ENCODE measurements at places on chromosomes 1 and 21. TPM values are rescaled to one million over a fixed set of nuclear protein-coding genes. Genes with fewer than 3 reads are reported as not detected.
A peak's percentile ranks its signal among the peaks of the same experiment; 100 is the strongest.

ALG14 gene
- 2.4 TPM for total RNA-seq

- H3K27me3 ChIP-seq: no peaks in the 10 kb centered on the region
- peaks cover 6% of the 10 kb centered on the region for H3K36me3 ChIP-seq
- no peak for DNase-seq
- peak overlapping the region; percentile 0 for H3K4me3 ChIP-seq
- H3K27ac ChIP-seq: no peak overlapping the region
These were observed 3.1 kb downstream of the IBA57 start for GRCh38 chr1:228168563-228169270.

DNA sequence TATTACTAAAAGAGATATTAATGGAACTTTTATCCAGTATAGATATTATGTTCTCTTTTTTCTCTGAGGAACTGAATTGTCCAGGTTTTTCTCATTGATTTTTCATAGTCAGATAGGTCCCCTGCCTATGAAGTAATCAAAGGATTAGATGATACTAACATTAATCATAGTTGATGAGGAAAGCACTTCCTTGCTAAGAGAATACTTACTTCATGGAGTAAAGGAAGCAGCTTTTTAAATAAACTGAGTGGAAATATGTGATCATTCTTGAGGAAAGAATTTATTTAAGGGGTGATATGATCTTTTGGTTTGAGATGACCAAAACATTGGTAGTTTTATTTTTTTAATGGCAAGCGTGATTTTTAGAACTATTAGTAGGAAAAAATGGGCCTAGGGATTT is 58.9 kb downstream of the SWT1 start:
- H3K4me1 ChIP-seq: no peaks in the 10 kb centered on the region
- no peak overlapping the region for H3K4me3 ChIP-seq
- no peak overlapping the region for H3K27ac ChIP-seq
- DNase-seq: no peak
- no peaks in the 10 kb centered on the region for H3K27me3 ChIP-seq

- H3K4me1 ChIP-seq: peaks cover 18% of the 10 kb centered on the region
- H3K27me3 ChIP-seq: peaks cover 18% of the 10 kb centered on the region
- H3K36me3 ChIP-seq: no peaks in the 10 kb centered on the region
- no peak for DNase-seq
- no peak overlapping the region for H3K27ac ChIP-seq
These were observed 7.3 kb upstream of the HPCAL4 start for GRCh38 chr1:39698568-39698967.

DNA sequence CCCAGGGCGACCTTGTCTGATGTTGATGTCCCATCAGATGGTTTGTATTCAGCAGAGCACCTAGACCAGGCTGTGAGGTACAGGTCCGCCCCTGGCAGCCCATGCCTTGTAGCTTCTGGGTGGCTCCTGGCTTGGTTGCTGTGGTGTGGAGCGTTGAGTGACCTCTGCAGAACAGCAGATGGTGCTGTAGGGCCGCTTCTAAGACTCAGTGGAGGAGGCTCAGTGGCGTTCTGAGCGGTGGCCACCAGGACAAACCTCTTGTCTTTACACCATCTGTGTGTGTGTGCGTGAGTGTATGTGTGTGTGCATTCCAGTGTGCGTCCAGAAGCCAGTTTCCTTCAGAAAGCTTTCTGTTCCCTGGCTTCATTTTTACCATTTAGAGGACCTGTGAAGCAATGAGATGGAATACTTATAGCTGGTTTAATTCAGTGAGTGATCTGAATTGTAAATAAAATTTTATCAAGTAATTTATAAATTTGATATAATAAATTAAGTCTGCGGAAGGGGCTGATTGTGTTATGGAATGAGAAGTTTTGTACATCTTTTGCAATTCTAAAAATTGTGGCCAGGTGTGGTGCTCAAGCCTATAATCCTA is 66.1 kb downstream of the ADARB1 start:
- peak; percentile 50 for DNase-seq
- peaks cover 5% of the 10 kb centered on the region for H3K4me1 ChIP-seq
- peaks cover 2% of the 10 kb centered on the region for H3K36me3 ChIP-seq
- H3K27me3 ChIP-seq: no peaks in the 10 kb centered on the region

- H3K36me3 ChIP-seq: no peaks in the 10 kb centered on the region
- no peak overlapping the region for H3K4me3 ChIP-seq
- no peak overlapping the region for H3K27ac ChIP-seq
- no peak for DNase-seq
- H3K4me1 ChIP-seq: no peaks in the 10 kb centered on the region
- H3K27me3 ChIP-seq: peaks cover 10% of the 10 kb centered on the region
These were observed 6.7 kb downstream of the SYCP1 start for GRCh38 chr1:114861384-114861783.

DNA sequence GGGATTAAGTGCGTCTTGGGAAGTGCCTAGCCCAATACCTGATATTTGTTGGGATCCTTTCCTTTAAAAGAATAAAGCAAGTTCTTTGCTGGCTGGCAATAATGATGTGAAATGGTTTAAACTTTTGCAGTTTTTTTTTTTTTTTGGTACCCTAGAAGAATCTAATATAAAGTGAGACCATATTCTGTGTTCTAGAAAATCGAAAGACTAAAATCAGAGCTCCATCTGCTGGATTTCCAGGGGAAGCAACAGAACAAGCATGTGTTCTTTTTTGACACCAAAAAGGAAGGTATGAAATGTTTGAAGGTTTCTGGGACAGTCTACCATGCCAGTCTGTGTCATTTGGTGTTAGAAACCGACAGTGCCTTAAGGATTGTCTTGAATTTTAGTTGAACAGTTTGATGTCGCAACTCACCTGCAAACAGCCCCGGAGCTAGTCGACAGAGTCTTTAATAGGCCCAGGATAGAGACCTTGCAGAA is 6.4 kb downstream of the UTP11 start:
- H3K4me3 ChIP-seq: no peak overlapping the region
- peak overlapping the region; percentile 40 for H3K27ac ChIP-seq
- H3K36me3 ChIP-seq: peaks cover 40% of the 10 kb centered on the region
- DNase-seq: no peak
- H3K4me1 ChIP-seq: peaks cover 16% of the 10 kb centered on the region

DNA sequence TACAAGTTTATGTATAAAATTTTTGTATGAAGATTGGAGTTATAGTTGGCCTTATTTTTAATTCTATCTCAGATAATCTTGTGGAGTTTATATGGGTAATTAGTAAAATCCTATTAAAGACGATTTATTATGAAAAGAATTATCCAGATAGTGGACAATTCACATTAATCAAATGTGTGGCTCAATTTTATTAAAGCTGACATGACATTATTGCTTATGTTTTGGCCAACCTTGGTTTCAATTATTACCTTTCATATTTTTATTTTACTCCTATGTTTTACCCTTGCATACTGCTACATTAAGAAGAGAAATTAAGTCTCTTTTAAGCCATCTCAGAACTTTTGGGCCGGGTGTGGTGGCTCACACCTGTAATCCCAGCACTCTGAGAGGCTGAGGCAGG is 110.0 kb downstream of the ITSN1 start:
- H3K4me3 ChIP-seq: no peak overlapping the region
- DNase-seq: no peak
- no peaks in the 10 kb centered on the region for H3K36me3 ChIP-seq
- peaks cover 3% of the 10 kb centered on the region for H3K27me3 ChIP-seq
- H3K27ac ChIP-seq: no peak overlapping the region
- H3K4me1 ChIP-seq: no peaks in the 10 kb centered on the region

OR2T34 gene
- total RNA-seq: not detected

DNA sequence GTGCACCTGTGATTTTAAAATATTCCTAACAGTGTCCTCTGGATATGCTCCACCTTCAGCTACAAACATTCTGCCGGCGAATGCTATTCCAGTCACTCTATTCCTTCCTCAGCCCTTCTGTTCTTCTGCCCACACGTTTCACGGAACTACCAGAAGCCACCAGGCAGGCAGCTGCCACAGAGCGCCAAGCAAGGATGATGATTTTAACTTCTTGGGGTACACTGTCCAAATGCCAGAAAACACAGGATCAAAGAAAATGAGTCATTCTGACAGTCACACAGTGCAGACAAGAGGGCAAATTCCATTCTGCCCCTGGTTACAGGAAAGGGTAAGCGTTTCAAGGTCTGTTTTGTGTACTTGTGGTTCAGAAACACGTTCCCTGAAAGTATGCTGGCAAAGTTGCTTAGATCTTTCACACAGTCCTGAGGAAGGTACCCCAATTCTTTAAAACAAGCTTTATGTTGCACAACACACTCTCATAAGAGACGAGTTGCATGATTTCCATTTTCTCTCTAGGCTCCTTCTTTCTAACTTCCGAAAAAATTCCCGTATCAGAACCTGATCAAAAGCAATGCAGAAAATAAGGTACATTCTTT is 508.3 kb upstream of the PKN2 start:
- no peaks in the 10 kb centered on the region for H3K36me3 ChIP-seq
- peaks cover 2% of the 10 kb centered on the region for H3K27me3 ChIP-seq
- DNase-seq: no peak

GRCh38 chr1:78620666-78621065 is 418 bp downstream of the IFI44L start:
- no peak for DNase-seq
- H3K4me3 ChIP-seq: peak overlapping the region; percentile 84
- H3K27me3 ChIP-seq: peaks cover 1% of the 10 kb centered on the region

- H3K27ac ChIP-seq: no peak overlapping the region
- no peak for DNase-seq
- no peak overlapping the region for H3K4me3 ChIP-seq
These were observed 16.7 kb downstream of the CNR2 start for GRCh38 chr1:23896491-23896890.

BCAR3 gene
- 0.29 TPM for total RNA-seq

GRCh38 chr1:200305806-200306205 is 104.0 kb downstream of the ZNF281 start:
- H3K27ac ChIP-seq: no peak overlapping the region
- no peaks in the 10 kb centered on the region for H3K36me3 ChIP-seq
- H3K4me1 ChIP-seq: peaks cover 26% of the 10 kb centered on the region
- no peak overlapping the region for H3K4me3 ChIP-seq
- DNase-seq: no peak

- no peak overlapping the region for H3K4me3 ChIP-seq
- no peak overlapping the region for H3K27ac ChIP-seq
- no peaks in the 10 kb centered on the region for H3K36me3 ChIP-seq
- H3K4me1 ChIP-seq: peaks cover 6% of the 10 kb centered on the region
These were observed 28.2 kb upstream of the LGALS8 start for GRCh38 chr1:236495467-236496112.

DNA sequence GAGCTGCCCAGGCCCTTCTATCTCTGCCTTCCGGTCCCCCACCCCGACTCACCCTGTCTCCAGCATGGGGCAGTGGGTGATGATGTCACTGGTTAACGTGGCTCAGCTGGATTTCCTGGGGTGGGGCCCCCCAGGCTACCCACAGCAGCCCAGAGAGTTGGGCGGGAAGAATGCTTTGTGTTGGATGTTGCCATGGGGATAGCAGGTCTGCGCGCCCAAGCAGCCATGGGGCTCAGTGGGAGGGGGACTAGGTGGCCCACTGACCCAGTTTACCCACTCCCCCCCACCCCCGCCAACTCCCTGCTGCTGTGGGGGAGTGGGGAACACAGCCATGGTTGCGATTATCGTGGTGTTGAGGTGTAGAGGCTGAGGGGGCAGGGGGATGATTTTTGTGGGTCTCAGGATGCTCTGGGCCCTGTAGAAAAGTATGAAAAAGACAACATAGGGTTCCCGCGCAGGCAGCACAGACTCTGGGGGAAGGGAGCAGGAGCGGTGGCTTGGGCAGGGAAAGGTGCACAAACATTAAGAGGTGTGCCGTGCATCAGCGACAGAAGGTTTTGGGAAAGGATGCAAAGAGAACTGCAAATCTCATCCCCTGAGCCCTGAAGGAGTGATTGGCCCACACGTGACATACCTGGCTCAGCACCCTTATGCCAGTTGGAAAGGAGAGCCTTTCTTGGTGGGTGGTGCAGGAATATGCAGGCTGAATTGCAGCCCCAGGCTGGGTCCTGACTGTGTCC is 8.5 kb downstream of the CELSR2 start:
- no peaks in the 10 kb centered on the region for H3K36me3 ChIP-seq
- H3K4me3 ChIP-seq: no peak overlapping the region
- DNase-seq: no peak
- H3K4me1 ChIP-seq: no peaks in the 10 kb centered on the region

DNA sequence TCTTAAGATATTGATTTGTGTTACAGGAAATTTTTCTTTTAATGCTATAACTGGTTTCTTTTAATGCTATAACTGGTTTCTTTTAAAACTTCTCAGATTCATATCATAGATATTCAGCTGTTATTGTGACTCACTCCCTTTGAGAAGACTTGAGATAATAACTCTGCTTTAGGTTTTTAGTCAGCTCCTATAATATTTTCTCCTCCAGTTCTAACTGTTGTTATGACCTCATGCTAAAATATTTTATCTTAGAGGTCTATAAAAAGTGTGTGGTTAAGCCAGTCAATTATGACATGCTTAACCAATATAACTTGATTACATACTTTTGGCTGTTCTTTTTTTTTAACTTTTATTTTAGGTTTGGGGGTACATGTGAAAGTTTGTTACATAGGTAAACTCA is 280.2 kb downstream of the PTGER3 start:
- H3K36me3 ChIP-seq: no peaks in the 10 kb centered on the region
- H3K4me1 ChIP-seq: no peaks in the 10 kb centered on the region
- no peaks in the 10 kb centered on the region for H3K27me3 ChIP-seq
- no peak overlapping the region for H3K27ac ChIP-seq
- H3K4me3 ChIP-seq: no peak overlapping the region

- H3K27me3 ChIP-seq: peaks cover 7% of the 10 kb centered on the region
- no peaks in the 10 kb centered on the region for H3K4me1 ChIP-seq
- H3K27ac ChIP-seq: no peak overlapping the region
- no peak for DNase-seq
These were observed 131.5 kb upstream of the HNRNPU start for GRCh38 chr1:244995602-244996400.

GRCh38 chr1:154460695-154461260 is 41.2 kb upstream of the TDRD10 start:
- no peak for DNase-seq
- peaks cover 41% of the 10 kb centered on the region for H3K4me1 ChIP-seq
- H3K4me3 ChIP-seq: no peak overlapping the region
- peaks cover 8% of the 10 kb centered on the region for H3K36me3 ChIP-seq
- peaks cover 5% of the 10 kb centered on the region for H3K27me3 ChIP-seq

OR6K3 gene
- total RNA-seq: not detected

DNA sequence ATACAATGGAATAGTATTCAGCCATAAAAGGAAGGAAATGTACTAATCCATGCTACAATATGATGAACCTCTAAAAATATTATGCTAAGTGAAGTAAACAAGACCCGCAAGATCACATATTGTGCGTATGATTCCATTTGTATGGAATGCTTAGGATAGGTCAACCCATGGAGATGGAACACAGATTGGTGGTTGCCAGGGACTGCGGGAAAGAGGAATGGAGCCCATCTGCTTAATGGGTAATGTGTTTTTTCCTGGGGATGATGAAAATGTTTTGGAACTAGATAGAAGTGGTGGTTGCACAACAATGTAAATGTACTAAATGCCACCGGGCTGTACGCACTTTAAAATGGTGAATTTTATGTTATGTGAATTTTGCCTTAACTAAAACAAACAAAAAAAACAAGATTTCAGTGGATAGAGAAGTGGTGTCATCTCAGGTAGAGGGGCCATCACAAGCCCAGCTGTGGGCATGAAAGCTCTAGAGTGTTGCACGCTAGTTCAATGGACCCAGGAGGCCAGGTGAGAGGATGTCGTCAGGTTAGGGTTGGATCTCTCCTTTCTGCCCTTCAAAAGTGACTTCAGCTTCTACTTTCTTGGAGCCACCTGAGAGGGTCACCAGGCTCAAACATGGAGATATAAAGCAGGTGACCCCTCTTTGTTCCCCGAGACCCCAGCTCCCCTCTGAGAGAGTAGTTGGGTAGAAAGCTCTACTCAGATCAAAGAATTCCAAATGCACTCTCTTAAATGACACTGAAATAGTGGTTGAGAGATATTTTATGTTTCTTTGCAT is 2.5 kb downstream of the C1orf115 start:
- no peak for DNase-seq
- no peak overlapping the region for H3K27ac ChIP-seq
- H3K36me3 ChIP-seq: no peaks in the 10 kb centered on the region
- H3K4me3 ChIP-seq: no peak overlapping the region
- H3K27me3 ChIP-seq: peaks cover 26% of the 10 kb centered on the region

Measured in activated T-helper 1 cell treated with anti-CD3 and anti-CD28 coated beads, Interleukin-12 subunit alpha, Interleukin-12 subunit beta, Interleukin-2, Interleukin-4 antibody, amounts not matched to agents 30 ng/mL and 10 ng/mL and 1 ng/mL, durations not matched to agents 14 hours and 24 hours and 36 hours (primary cell).